ENCODE measurements at places on chromosomes 5 and 9.

- no peak for DNase-seq
These were observed 60.8 kb downstream of the FOXD1 start for GRCh38 chr5:73387601-73388305.

- no peak for DNase-seq
These were observed 203.4 kb downstream of the GADD45G start for GRCh38 chr9:89808076-89808755.

DNA sequence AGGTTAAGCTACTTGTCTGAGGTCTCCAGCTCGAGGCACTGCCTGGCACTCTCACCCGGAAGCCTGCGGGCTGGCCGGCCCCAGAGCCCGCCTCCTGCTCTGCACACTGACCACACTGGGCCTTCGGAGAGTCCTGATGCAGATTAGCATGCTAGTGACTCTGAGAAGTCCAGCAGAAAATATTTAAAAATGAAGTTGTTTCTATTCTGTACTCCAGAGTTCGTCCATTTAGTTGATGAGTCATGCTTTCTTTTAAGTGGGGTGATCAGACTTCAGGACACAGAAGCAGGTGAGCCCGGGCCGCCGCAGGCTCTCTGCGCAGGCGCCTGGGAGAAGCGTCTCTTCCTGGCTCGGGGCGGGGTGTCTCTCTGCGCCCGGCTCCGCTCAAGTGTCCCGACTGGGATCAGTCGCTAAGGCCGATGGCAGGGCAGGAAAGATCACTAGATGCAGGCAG lies 32.5 kb downstream of the FAM240B start:
- DNase-seq = no peak

- no peak for DNase-seq
These were observed 214.8 kb downstream of the AOPEP start for GRCh38 chr9:94941211-94941875.

DNA sequence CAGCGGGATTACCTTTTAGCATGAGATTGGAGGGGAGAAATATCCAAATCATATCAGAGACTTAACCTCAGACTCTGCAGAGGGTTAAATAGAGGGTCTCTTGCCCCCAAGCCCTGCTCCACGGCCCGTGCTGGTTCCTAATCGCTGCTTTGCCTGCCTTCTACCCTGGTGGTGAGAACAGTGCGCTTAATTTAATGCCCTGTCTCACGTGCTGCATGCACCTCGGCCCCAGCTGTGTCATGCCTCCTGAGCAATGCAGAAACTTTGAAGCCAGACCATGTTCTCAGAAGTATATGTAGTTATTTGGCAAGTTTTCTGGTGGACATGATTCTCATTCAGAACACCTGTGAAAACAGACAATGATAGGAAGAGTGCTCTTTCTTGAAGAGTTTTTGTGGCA lies 1.4 kb downstream of the OTULIN start:
- no peak for DNase-seq

DNA sequence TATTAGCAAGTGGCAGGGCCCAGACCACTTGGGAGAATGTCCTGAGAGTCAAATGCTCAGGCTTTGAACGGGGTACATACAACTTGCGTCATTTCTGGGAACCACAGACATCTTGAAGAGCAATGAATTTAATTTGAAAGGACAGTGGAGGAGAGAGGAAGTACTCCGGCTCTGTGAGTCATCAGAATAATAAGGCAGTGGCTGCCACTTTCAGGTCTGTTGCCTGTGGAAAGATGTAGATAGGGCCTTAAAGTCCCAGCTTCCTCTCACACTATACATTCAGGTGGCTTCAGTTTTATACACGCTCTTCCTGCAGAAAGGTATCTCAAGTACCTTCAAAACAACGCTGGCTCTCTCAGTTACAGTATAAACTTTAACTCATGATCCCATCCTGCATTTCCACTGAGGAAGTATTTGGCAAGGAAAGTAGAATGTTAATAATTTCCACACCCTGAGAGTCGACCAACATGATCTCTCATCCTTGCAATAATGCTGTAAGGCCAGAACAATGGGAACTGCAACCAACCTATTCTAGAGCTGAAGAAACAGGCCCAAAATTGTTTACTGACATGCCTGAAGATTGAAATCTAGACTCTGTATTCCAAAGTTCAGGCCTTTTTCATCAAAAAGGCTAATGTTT lies 6.8 kb upstream of the PRUNE2 start:
- no peak for DNase-seq

GRCh38 chr5:143496943-143497342 lies 93.5 kb upstream of the NR3C1 start:
- no peak for DNase-seq

DNA sequence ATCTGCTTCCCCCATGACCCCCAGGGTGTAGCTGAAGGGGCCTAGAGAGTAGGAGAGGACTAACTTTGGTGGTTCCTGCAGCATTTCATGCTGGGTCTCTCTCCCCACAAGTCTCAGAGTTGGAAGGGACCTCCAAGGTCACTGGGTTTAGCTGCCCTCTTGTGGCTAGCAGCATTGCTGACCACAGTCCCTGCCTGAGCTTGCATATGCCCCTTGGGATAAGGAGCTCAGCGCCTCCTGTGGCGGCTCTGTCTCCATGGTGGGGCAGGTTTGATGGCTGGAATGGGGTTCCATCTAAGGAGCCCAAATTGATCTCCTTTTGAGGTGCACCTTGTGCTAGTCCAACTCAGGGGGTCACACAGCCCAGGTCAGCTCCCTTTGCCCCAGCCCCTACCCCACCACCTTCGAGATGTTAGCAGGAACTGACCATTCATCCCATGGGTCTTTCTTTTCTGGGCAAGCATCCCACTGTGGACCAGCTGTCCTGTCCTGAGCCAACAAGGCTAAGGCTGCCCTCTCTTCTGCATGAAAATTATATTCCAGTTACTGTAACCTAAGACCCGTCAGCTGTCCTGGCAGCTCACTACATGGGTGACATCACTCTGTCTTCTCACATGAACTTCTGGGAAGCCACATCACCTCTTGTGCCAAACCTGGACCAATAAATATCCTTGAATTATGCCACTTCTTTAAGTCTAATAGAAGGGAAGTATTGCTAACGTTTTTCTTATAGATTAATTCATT lies 196.2 kb downstream of the HSPA4 start:
- no peak for DNase-seq

- DNase-seq = no peak
These were observed 206.5 kb downstream of the KCTD16 start for GRCh38 chr5:144377207-144377606.

DNA sequence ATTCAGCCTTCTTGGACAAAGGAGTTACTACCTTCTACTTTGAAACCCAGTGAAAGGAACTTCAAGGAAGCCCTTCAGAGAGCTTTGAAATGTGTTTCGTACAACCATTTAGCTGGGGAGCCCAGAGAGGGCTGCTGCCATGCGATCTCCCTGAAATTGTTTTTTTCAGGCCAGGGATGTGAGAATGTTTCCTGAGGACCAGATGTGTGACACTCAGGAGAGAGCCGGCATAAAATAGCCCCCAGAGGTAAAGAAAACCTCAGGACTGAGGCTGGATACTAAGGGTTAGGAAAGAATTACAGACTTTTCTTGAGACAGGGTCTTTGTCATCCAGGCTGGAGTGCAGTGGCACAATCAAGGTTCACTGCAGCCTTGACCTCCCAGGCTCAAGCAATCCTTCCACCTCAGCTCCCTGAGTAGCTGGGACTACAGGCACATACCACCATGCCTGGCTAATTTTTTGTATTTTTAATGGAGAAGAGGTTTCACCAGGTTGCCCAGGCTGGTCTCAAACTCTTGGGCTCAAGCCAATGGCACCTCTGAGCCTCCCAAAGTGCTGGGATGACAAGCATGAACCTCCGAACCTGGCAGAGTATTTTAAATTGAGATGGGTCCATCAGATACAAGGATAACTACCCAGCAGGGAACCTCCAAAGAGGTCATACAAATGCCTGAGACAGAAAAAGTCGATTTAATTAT lies 8.4 kb downstream of the RPL37 start:
- no peak for DNase-seq

GRCh38 chr5:68962757-68963484 lies 130.9 kb upstream of the SLC30A5 start:
- DNase-seq = no peak

- no peak for DNase-seq
These were observed 3.4 kb downstream of the RORB start for GRCh38 chr9:74500584-74500924.

DNA sequence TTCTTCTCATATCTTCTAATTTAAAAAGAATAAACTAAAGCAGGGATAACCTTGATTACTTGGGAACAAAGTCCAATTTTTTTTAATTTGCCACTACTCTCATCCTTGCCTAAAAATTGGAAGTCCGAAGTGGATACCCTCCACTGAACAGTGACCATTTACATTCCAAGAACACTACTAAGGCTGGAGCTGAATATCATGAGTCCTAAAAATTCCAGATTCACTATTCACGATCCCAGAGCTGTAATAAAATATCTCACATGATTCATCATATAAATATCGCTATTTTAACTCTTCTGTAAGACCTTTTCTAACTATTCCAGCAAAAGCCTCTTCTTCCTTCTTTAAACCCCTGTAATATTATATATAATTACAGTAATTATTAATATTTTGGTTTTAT lies 57.4 kb downstream of the ATPSCKMT start:
- DNase-seq = no peak

GRCh38 chr5:31213705-31214121 lies 20.2 kb downstream of the CDH6 start:
- DNase-seq = no peak

- no peak for DNase-seq
These were observed at the start of gene HK3 for GRCh38 chr5:176899296-176899891. Gene HK3 (minus strand): TSS chr5:176899346. CDS start chr5:176896159, 3,187 bp downstream.

GRCh38 chr9:137604345-137605086 lies 970 bp upstream of the ARRDC1 start:
- no peak for DNase-seq

DNA sequence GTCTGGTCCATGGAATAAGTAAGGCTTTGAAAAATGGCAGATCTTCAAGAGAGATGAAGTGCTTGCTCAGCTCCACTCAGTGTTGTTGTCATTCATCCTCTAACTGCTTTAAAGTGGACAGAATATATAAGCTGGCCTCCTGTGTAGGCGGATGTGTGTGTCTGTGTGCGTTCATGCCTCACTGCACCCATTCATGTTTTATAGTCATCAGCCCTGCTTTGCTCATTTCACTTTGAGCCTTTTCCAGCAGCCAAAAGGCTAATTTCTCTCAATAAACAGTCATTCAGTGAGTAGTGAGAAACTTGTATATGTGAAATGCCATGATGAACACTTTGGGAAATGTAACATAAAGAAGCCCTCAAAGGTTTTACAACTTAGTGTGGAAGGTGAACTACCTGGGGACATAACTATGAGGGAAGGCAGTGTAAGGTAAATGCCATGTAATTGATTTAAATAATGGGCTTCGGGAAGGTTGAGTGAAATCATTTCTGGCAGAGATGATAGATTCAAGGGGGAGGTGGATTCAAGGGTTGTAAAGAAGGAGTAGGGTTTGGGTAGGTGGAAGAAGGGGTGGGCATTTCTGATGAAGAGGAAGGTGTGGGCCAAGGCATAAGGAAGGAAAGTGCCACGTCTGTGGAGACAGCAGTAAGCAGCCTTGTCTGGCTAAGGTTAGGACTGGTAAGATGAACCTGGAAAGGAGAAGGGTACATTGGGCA lies 15.7 kb downstream of the TTC23L start:
- DNase-seq = no peak

- DNase-seq = no peak
These were observed 160.0 kb downstream of the RMI1 start for GRCh38 chr9:84140535-84141101.

DNA sequence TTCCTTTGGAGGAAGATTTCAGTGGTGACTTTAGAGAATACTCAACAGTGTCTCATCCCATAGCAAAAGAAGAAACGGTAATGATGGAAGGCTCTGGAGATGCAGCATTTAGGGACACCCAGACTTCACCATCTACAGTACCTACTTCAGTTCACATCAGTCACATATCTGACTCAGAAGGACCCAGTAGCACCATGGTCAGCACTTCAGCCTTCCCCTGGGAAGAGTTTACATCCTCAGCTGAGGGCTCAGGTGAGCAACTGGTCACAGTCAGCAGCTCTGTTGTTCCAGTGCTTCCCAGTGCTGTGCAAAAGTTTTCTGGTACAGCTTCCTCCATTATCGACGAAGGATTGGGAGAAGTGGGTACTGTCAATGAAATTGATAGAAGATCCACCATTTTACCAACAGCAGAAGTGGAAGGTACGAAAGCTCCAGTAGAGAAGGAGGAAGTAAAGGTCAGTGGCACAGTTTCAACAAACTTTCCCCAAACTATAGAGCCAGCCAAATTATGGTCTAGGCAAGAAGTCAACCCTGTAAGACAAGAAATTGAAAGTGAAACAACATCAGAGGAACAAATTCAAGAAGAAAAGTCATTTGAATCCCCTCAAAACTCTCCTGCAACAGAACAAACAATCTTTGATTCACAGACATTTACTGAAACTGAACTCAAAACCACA lies 67.4 kb downstream of the VCAN start:
- no peak for DNase-seq

GRCh38 chr5:139065306-139065705 lies 132.9 kb downstream of the SIL1 start:
- DNase-seq = no peak

- no peak for DNase-seq
These were observed 297.8 kb downstream of the NPR3 start for GRCh38 chr5:33008751-33009418.

DNA sequence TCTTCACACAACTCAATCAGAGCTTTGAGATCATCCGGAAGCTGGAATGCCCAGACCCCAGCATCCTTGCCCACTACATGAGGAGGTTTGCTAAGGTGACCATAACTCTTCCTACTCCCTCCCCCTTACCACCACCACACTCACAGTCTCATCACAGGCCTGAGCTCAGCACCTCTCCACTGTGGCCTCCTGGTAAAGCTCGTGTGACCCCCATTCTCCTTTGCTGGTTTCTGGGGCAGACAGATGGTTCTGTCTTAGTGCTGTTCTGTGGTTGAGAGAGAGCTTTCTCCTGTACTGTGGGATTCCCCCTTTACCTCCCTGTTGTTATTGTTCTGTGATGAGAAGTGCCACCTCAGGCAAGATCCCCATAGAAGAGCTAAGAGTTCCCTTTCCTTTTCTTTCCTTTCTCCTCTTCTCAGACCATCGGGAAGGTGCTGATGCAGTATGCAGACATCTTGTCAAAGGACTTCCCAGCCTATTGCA lies 92.7 kb upstream of the RUSC2 start:
- no peak for DNase-seq

DNA sequence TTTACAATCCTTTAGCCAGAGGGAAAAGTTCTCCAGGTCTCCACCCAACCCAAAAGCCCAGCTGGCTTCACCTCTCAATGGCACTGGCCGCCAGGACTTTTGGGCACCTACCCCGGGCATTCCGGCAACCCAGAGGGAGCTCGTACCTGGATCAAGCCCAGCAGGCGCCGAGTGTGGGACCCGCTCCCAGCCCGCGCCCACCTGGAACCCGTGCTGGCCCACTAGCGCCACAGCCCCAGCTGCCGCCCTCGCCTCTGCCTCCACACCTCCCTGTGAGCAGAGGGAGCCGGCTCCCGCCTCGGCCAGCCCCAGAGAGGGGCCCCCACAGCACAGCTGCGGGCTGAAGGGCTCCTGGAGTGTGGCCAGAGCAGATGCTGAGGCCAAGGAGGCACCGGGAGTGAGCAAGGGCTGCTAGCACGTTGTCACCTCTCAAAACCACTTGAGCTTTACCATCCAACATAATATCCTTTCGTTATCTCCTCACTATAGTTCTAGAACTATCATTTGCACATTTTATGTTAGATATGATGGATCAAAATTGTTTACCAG lies 69.7 kb downstream of the GCNT1 start:
- no peak for DNase-seq
